Activated CD8-positive, alpha-beta memory T cell treated with anti-CD3 and anti-CD28 coated beads, Interleukin-2, amount 50 U/mL, for 4 hours (primary cell): ENCODE measurements at places on chromosomes 16 and 17.
A peak's percentile ranks its signal among the peaks of the same experiment; 100 is the strongest.

- DNase-seq: no peak
Measured at GRCh38 chr17:15348021-15348420, 6.6 kb upstream of the TEKT3 start.

DNA sequence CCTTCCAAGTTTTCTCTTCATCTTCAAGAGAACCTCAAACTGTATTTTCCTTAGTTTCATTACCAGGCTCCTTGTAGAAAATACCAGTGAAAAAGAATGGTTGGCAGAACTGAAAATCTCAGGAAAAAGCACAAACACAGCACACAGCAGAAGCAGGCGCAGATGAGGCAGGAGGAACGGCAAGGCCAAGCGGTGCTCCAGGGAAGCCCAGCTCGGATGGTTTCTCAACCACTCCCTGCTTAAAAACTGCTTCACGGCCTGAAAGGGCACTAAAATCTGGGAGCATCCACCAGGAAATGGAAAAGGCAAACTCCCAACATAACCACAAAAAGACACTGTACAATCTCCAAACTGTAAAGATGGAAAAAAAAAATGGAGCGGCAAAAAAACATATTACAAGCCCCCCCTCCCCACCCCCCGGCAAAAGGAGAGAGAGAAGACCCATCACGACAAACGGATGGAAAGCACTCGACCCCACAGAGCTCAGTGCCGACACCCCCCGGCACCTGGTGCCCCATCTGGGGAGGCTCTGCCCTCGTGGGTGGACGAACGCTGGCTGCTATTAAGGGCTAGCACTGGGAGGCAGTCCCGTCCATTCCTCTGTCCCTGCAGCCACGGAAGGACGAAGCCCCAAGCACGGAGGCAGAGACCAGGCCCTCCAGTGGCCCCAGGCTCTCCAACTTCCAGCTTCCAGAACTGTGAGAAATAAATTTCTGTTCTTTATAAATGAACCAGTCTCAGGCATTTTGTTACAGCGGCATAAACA lies 127.5 kb downstream of the ZNF778 start:
- no peak for DNase-seq

GRCh38 chr17:60361889-60362288 lies 30.0 kb downstream of the USP32 start:
- no peak for DNase-seq

GRCh38 chr16:72464597-72465368 lies 292.8 kb upstream of the PMFBP1 start:
- no peak for DNase-seq

DNA sequence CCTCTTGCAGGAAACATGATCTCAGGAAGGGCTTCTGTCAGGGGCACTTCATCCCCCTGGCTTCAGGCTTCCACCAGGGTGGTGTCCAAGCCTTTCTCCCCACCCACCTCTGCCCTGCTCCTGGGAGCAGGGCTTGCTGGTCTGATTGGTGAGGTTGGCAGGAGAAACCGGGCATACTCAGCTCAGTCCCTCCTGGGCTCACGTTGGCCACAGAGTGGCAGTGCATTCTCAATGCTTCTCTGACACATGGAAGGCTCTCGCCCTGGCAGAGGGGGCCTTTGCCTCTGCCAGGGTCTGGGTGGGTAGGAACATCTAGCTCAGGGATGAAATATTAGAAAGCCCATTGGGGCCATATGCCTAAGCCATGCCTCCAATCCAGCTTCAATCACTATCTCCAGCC lies 142.8 kb downstream of the AXIN2 start:
- no peak for DNase-seq

GRCh38 chr17:81027591-81028505 lies 7.1 kb upstream of the BAIAP2 start:
- peak; percentile 56 for DNase-seq

DNA sequence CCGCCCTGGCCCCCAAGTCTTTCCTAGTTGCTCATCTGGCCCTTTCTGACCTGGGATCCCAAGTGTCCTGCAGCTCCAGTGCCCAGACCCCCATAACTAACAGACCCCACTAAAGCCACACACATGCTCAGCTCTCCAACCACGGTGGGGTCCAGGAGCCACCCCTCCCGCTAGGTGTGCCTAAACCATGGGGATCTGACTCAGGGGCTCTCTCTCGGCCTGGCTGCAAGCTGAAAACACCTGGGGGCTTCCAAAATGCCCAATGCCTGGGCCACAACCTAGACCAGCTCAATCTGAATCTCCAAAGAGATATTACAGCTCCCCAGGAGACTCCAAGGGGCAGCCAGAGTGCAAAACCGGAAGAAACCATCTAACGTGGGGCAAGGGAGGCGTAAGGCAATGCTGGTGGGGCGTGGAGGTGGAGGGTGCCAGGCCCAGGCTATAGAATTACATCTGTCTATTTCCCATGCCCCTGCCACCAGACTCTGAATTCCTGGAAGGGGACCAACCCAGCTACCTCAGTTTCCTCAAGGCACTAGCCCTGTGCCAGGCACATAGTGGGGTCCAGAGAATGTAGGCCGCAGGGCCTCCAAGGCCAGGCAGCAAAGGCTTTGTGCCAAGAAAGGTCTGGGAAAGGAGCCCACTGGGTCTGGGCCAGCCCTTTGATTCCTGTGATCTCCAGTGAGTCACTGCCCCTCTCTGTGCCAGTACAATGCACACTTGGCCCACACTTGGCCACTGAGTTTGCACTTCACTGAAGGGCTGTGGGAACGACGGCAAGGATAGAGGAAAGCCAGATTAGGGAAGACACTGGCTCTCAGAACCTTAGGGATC lies 3.3 kb downstream of the CD2BP2 start:
- DNase-seq: no peak

DNA sequence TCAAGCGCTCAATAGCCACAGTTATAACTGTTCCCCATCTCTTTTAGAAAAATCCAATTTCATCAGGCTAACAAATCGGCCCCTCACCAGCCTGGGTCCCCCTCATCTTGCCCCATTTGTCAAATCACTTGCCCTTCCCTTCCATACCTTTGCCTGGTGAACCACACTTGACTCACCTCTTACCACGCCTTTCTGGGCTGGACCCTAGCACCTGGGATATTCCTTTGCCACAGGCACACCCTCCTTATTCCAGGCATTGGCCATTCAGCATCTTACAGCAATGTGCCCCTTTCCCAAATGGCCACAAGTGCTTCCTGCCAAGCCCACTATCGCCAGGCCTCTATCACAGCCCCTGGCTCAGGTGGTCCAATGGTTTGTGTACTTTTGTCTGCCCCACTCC lies 14.9 kb downstream of the CMTM4 start:
- no peak for DNase-seq

DNA sequence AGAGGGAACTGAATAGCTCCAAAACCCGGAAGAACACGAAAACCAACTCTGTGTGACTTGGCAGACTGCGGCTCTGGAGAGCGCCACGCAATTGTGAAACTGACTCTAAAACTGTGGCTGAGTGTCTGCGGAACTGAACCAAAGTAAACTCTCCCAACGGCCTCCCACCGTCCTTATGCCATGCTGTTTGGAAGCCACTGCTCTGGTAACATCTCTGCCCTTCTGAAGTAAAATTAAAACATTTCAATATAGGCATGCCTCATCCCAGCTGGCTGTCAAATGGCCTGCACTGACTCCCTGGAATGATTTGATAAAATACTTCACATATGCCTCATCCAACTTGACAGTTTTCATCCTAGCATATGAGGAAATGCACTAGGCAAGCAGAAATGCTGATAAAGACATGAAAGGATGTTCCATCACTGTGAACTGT lies 70.2 kb downstream of the PARN start:
- DNase-seq: no peak

GRCh38 chr17:79609049-79609589 lies 1.7 kb downstream of the RBFOX3 start:
- DNase-seq: no peak

DNA sequence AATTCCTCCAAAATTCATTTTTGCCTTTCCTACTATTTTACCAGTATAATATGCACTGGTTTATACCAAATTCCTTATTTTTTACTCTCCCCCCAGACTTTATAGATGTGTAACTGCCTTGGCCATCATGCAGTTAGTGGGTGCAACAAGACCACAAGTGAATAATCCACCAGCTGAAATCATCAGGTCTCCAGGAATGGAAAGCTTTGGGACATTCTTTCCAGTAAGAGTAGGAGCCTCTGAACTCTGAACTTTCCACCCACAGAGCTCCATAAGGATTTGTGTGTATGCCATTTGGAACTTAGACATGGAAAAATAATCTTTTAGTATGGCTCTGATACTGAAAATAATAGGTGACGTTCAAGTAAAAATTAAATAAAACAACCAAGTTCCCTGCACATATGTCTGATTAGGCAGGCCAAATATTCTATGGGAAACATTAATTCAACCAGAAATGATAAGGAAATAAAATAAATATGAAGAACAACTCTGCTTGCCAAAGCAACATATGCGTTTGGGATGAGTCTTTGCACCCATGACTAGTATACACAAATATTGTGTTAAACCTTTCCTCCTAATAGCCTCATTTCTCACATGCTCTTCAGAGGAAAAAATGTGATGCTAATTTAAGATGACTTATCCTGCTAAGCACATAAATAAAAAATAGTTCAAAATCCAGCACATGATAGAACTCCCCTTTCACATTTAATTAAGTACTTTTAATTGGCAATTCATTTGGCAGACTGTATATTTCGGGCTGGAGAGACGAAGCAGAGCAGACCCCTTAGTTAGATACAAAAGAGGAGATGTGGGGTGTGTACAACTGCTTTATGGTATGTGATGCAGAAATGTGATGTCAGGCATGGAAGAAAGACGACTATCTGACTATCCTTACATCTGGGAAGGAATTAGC lies 11.6 kb upstream of the LYRM9 start:
- DNase-seq: no peak

- DNase-seq: no peak
Measured at GRCh38 chr17:66900126-66901010, 64.1 kb upstream of the CACNG4 start.

DNA sequence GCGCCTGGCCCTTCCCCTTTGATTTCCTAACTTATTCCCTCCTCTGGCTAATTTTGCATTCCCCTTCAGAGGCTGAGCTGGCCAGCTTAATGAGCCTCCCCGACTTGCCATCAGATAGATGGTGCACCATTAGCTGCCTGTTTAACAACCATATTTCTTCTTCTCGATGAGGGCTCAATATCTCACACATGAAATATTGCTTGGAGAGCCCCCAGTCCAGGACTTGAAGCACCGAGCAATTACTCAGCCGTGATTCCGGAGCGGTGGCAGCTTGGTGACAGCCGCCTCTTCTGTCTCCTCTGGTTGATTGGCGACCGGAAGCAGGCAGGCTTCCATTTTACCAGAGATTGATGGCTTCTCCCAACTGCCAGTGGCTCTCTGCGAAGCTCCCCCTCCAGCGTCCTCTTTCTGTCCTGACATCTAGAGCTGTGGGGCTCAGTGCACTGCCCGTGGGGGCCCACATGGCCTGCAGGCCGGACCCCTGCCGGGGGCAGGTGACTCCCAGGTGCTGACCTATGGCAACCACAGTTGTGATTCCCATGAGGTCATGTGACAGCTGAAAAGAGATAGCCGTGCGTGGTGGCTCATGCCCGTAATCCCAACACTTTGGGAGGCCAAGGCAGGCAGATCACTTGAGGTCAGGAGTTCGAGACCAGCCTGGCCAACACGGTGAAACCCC lies 133.7 kb upstream of the SEC14L1 start:
- DNase-seq: no peak

- DNase-seq: no peak
Measured at GRCh38 chr17:33370401-33370800, 77.3 kb upstream of the ASIC2 start.

DNA sequence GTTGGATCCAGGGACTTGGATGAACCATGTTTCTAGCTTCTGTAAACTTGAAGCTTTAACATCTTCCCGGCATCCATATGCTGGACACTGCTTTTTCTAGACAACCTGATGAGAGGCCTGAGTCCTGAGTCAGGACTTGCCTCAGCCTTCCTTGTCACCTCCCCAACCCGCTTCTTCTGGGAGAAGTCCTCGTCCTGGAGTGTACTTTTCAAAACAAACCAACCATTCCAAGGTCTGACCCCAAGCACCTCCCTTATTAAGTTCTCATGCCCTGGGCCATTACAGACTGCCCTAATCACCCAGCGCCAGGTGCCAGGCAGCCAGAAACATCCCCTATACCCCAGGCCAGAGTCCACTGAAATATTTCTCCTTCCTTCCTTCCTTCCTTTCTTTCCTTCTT lies 59.4 kb downstream of the CLEC19A start:
- DNase-seq: no peak

- DNase-seq: no peak
Measured at GRCh38 chr16:85168732-85169256, 56.5 kb upstream of the CIBAR2 start.

DNA sequence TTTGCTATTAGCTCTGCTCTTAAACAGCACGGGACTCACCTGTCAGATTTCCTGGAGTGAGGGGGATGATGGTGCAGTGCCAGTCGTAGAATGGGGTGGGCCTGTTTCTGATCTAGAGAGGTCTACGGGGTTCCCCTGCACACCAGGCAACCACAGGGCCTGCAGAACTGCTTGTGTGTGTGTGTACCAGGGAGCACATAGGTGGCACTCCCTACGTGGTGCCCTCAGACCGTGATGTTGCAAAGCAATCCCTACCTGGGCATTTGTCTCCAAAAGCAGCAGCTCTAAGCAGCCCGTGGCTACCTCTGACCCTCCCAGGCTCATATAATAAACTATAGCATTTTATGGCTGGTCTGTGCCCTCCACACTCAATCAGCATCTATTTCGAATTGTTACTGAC lies 38.5 kb downstream of the MPRIP start:
- DNase-seq: no peak

DNA sequence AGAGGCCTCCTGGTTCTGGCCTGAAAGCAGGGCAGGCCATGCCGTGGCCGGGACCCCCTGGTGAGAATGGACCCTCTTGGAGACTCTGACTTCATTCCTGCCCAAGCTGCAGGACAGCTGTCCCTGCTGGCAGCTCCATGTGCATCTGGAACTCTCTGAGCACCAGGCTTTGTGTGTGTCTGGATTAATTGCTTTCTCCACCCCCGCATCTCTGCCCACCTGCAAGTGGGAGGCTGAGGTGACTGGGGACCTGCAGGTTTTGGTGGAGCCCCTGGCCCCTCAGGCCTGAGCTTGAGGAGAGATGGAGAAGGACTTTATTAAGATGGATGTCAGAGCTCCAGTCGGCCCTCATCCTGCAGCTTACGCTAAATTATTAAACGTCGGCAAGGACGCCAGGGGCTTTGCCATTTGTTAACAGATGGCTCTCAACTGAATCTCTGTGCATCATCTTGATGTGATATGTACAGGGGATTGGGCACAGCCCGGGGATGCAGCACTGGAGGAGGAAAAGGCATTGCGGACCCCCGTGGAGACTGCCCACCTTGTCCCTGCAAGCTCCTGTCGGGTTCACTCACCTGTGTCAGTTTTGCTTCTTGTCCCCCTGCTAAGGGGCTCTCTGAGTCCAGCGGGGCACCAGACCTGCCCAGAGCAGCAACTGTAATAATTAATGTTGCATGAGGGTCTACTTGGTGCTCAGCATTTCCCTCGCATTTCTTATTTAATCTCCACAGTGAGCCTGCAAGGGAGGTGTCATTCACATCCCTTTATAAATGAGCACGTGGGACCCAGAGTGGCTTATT lies 154.1 kb upstream of the RPL38 start:
- DNase-seq: no peak
